ENCODE measurements at places on chromosomes 6 and 20. TPM values are rescaled to one million over a fixed set of nuclear protein-coding genes. Genes with fewer than 3 reads are reported as not detected.
A peak's percentile ranks its signal among the peaks of the same experiment; 100 is the strongest.

Gene AFDN
- 177 TPM for total RNA-seq

DNA sequence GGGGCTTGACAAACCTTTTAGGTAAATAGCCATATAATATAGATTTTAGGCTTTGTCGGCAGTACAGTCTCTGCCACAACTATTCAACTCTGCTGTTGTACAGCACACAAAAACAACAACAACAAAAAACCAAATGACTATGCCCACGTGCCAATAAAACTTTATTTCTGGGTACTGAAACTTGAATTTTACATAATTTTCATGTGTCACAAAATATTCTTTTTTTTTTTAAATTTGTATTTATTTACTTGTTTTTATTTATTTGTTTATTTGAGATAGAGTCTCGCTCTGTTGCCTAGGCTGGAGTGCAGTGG lies 34.8 kb upstream of the B4GALT5 start:
- no peak overlapping the region for H3K4me3 ChIP-seq
- H3K36me3 ChIP-seq = no peaks in the 10 kb centered on the region
- no peak overlapping the region for H3K27ac ChIP-seq
- peaks cover 9% of the 10 kb centered on the region for H3K4me1 ChIP-seq
- H3K27me3 ChIP-seq = no peaks in the 10 kb centered on the region

Gene SLC22A7
- total RNA-seq = not detected

DNA sequence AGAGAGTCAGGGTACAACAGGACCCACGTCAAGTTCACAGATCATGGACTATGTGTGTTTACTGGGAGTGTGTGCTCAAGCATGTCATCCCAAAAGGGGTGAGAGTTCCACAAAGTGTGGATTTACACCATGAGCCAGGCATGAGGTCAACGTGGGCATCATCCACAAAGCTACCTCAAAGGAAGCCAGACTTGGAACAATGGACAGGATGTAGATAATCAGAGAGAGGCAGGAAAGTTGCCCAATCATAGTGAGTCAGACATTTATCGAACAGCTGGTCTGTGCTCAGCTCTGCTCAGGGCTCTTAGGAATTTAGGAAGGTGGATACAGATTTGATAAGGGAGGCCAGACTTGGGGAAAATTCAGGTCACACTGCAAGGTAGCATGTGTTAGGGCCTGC lies 317.2 kb upstream of the CDYL start:
- H3K4me3 ChIP-seq = no peak overlapping the region
- no peaks in the 10 kb centered on the region for H3K36me3 ChIP-seq
- H3K27me3 ChIP-seq = no peaks in the 10 kb centered on the region
- DNase-seq = peak; percentile 13
- H3K4me1 ChIP-seq = peaks cover 10% of the 10 kb centered on the region

DNA sequence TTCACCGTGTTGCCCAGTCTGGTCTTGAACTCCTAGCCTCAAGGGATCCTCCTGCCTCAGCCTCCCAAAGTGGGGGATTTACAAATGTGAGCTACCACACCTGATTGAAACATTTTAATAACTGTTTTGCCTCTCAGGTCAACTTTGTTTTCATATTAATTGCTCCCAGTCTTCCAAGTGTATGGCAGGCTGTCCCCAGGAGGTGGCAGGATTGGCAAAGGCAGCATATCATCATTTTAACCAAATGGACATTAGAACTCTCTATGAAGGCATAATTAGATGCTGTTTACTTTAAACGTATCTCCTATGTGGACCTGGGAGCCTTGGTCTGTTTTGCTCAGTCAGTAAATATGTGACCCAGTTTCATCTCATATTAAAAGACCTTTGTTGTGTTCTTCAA lies 59.2 kb upstream of the CSE1L start:
- H3K27ac ChIP-seq = no peak overlapping the region
- H3K4me1 ChIP-seq = no peaks in the 10 kb centered on the region
- H3K36me3 ChIP-seq = peaks cover 15% of the 10 kb centered on the region
- H3K27me3 ChIP-seq = no peaks in the 10 kb centered on the region

DNA sequence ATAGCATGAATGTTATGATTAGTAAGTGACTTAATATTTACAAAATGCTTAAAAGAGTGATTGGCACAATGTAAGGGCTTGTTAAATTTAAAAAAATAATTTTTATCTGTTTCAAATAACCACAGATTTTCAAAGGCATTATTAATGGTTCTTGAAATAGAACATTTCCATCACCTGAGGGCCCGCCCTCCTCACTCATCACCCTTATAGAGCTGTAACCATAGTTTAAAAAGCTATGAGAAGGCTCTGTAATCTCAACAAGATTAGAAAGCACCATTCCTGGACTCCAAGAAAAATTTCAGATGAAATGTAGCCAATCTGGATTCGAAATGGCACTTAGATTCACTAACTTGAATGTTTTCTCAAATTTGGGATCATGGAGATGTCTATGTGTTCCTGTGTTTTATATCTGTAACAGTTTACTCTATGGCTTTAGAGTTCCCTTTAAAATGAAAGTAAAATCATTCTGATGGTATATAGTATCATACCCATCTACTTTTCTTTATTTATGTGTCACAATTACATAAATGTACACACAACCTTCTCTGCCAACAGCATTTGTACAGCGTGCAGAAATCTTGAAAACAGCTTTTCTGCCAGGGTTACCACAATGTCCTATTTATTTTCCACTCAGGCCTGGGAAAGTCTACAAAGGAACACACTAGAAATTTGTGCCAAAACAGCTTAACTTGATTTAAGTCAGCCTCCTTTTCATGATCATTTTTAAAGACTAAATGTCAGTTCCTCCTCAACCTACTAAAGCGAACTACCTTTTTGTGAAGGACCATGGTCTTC lies 207.7 kb downstream of the TBX18 start:
- H3K4me1 ChIP-seq = no peaks in the 10 kb centered on the region
- no peaks in the 10 kb centered on the region for H3K36me3 ChIP-seq
- no peaks in the 10 kb centered on the region for H3K27me3 ChIP-seq
- no peak overlapping the region for H3K4me3 ChIP-seq

- no peak overlapping the region for H3K27ac ChIP-seq
- H3K27me3 ChIP-seq = no peaks in the 10 kb centered on the region
- no peak for DNase-seq
Measured at GRCh38 chr6:87357479-87358196, 13.0 kb downstream of the C6orf163 start.

DNA sequence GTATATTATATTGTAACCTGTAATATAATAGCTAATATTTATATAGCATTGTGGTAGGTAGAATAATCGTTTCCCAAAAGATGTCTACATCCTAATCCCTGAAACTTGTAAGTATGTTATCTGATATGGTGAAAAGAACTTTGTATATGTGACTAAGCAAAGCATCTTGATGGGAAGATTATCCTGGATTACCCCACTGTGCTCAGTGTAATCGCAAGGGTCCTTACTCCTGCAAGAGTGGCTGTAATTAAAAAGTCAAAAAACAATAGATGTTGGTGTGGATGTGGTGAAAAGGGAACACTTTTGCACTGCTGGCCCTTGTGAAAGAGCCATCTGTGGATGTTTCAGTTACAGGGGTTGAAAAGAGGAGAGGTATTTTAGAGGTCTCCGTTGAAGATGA lies 95.2 kb downstream of the EDN1 start:
- no peaks in the 10 kb centered on the region for H3K27me3 ChIP-seq
- no peak for DNase-seq
- H3K4me1 ChIP-seq = no peaks in the 10 kb centered on the region
- no peak overlapping the region for H3K27ac ChIP-seq

Gene RHAG
- not detected for total RNA-seq

DNA sequence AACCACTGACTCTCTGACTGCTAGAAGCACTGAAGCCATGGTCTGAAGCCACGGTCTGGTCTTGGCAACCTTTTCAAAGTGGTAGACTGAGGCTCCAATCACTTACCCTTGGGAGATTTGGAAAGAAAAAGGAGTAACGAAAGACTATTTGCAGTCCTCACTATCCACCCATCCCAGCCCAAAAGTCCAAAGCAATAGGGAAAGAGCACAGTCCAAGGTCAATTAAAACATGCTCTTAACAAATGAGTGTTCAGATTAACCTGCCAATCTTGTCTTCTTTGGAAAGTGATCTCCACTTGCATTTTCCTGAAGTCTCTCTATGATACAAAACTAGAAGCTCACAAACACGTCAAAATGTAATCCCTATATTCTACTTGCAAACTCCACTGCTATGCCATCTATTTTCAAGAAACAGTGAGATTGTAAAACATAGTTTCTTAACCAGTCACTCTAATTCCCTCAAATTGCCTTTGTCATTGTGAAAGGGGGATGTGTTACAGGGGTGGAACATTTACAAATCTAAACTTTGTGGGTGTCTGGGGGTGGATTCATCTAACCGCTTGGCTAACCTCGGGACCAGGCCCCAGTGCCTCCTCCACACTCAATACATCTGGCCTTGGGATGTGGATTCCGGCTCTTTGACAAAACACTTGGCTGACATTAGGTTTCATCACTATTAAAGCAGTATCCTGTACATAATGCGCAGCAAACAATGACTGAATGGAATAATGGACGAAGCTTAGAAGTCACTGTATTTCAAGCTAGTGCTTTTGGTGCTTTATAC lies 56.4 kb downstream of the B4GALT5 start:
- no peak for DNase-seq
- H3K27ac ChIP-seq = no peak overlapping the region
- peaks cover 13% of the 10 kb centered on the region for H3K36me3 ChIP-seq
- H3K27me3 ChIP-seq = no peaks in the 10 kb centered on the region
- H3K4me3 ChIP-seq = no peak overlapping the region

DNA sequence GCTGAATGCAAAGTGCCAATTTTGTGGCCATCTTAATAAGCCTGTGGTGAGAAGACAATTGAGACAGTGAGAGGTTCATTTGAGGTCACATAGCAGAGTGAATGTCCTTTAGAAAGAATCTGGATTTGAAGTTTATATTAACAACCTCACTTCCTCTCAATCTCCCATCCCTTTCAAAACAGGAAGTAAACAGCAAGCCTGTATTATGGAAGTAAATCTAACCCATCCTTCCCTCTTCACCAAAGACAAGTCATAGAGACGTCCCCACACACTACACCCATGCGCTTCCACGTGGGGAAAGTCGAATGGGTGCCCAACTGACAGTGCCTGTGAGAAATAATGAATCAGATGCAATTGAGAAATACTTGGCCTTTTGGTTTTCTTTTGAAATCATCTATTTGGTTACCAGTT lies 28.8 kb upstream of the CCND3 start:
- no peaks in the 10 kb centered on the region for H3K36me3 ChIP-seq
- no peak overlapping the region for H3K4me3 ChIP-seq
- H3K27ac ChIP-seq = no peak overlapping the region
- DNase-seq = no peak
- peaks cover 16% of the 10 kb centered on the region for H3K4me1 ChIP-seq

- no peak overlapping the region for H3K27ac ChIP-seq
- peaks cover 19% of the 10 kb centered on the region for H3K4me1 ChIP-seq
- no peak for DNase-seq
- H3K36me3 ChIP-seq = no peaks in the 10 kb centered on the region
- no peak overlapping the region for H3K4me3 ChIP-seq
Measured at GRCh38 chr6:3340358-3340802, 81.6 kb downstream of the PSMG4 start.

- peak; percentile 38 for DNase-seq
- no peaks in the 10 kb centered on the region for H3K4me1 ChIP-seq
- H3K27ac ChIP-seq = no peak overlapping the region
Measured at GRCh38 chr6:18997375-18997826, 610.3 kb downstream of the RNF144B start.

- peak; percentile 8 for DNase-seq
- H3K4me3 ChIP-seq = peak overlapping the region; percentile 30
- no peaks in the 10 kb centered on the region for H3K36me3 ChIP-seq
- H3K27me3 ChIP-seq = no peaks in the 10 kb centered on the region
- H3K27ac ChIP-seq = peak overlapping the region; percentile 94
- H3K4me1 ChIP-seq = peaks cover 13% of the 10 kb centered on the region
Measured at GRCh38 chr6:152380351-152380767, 256.8 kb downstream of the SYNE1 start.

- H3K4me1 ChIP-seq = no peaks in the 10 kb centered on the region
- no peaks in the 10 kb centered on the region for H3K27me3 ChIP-seq
- H3K27ac ChIP-seq = no peak overlapping the region
Measured at GRCh38 chr6:50849796-50850180, 31.1 kb downstream of the TFAP2B start.

Gene PRL
- total RNA-seq = not detected
